ENCODE measurements at places on chromosomes 12 and 14.
A peak's percentile ranks its signal among the peaks of the same experiment; 100 is the strongest.

- no peak for DNase-seq
Measured at GRCh38 chr14:99095369-99095768, 176.6 kb downstream of the BCL11B start.

GRCh38 chr14:53924753-53925152 is 31.9 kb downstream of the BMP4 start:
- no peak for DNase-seq

DNA sequence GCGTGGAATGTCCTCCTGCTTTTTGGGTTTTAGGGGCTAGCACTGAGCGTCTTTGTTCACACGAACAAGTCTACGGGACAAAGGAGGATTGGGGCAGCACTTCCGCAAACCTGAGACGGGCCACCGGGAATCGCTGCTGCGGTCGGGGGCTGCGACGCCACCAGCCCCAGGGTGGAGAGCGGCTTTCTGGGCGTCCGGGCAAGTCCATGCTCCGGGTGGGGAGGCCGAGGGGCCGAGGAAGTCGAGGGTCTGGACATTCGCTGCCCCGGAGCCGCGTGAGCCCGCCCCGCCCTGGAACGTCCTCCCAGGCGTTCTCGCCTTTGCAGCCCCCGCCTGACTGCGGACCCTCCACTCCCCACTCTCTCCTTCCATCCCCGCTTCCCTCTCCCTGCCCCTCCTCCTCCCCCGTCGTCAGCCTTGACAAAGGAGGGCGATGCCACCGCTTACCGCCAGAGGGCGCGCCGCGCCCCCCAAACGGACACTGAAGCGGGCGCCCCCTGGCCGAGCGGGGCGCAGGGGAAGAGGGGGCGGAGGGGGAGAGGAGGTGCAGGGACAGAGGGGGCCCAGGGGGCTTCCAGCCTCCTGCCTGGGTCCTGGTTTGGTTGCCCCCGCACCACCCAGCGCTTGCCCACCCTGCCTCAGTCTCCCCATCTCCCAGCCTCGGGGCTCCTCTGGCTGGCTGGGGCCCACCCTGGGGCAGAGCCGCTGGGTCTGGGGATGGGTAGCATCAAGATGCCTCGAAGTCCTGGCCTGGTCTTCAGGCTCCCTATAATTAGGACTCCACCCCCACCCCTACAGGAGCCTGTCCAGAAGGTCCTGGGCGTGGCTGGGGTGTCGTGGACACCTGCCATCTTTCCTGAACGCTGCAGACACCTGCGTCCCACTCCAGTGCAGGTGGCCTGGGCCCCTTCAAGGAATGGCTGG is 39.1 kb upstream of the INF2 start:
- peak; percentile 69 for DNase-seq

DNA sequence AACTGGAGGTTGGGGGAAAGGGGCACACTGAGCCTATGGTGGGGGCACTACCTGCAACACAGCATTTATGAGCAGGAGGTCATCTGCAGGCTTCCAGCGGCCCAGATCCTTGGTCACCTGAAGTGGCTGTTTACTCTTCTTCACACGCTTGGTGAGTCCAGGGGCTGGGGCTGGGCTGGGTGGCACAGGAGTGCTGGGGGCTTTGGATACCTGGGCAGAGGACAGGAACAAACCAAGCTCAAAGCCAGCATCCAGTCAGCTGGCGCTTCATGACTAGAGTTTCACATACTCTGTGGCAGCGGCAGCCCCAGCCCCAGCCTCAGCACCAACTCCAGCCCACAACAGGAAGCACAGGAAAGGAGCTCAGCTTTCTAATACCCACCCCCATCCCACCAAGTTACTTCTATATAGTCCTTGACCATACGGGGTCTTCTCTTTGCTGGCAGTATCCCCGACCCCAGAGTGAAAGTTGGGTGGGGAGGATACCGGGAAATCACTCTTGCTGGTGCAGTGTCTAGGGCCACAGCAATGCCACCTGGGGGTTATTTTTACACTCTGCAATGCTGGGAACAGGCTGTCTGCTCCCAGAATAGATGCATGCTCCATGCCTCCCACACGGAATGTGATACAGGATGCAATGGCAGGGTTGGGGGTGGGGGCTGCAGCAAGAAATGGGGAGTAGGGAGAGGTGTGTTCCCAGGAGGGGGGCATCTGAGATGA is 3.1 kb downstream of the MCRS1 start:
- DNase-seq = no peak

- no peak for DNase-seq
Measured at GRCh38 chr12:661720-662486, 1.3 kb downstream of the NINJ2 start.

DNA sequence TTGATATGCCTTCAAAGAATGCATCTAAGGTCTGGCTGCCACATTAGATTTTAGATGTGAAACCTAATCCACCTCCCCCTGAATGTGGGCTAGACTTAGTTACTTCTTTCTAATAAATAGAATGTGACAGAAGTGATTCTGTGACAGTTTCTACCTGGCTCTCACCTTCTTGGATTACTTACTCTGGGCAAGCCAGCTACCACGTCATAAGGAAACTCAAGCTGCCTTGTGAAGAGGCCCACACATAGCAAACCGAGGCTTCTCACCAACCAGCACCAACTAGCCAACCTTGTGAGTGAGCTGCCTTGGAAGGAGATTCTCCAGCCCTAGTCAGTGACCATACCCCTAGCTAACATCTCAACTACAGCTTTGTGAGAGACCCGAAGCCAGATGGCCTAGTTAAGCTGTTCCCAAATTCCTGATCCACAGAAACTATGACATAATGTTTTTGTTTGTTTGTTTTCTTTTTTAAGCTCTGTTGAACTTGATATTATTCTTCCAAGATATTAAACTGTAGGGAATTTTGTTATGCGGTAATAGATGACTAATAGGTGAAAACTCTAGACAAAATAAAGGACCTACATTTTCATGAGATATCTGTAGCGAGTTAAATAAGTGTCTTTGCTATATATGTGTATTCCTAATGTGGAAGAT is 6.2 kb downstream of the GPR19 start:
- DNase-seq = peak; percentile 11

DNA sequence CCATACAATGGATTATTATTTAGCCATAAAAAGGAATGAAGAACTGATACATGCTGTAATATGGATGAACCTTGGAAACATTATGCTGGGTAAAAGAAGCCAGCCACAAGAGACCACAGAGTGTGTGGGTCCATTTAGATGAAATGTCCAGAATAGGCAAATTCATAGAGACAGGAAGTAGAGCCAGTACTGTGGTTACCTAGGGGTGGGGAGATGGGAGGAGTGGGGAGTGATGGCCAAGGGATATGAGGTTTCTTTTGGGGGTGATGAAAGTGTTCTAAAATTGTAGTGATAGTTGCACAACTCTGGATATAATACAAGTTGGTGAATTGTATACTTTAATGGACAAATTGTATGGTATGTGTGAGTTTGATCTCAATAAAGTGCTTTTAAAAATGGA is 18.6 kb downstream of the JDP2 start:
- DNase-seq = no peak

GRCh38 chr14:104009297-104009696 is 67.0 kb upstream of the RD3L start:
- no peak for DNase-seq

- no peak for DNase-seq
Measured at GRCh38 chr12:133165776-133166175, 15.5 kb upstream of the ZNF268 start.

GRCh38 chr14:98965076-98965475 is 306.9 kb downstream of the BCL11B start:
- no peak for DNase-seq

DNA sequence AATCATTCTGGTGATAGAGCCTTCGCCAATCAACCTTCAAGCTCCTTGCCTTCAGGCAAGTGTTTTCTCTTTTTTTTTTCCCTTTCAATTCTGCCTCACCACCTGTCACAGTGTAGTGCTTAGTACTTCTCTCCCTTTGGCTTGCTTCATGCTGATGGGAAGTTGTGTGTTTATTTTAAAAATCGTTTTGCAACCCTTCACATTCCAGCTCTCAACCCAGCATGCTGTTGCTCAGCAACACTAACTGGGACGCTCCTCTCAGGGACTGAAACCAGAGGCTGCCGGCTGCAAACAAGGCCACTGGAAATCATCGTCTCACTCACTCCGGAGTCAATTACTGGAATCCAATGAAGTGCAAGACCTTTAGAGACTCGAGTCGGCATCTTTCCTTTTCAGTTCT is 342.7 kb downstream of the PRKD1 start:
- DNase-seq = peak; percentile 61

DNA sequence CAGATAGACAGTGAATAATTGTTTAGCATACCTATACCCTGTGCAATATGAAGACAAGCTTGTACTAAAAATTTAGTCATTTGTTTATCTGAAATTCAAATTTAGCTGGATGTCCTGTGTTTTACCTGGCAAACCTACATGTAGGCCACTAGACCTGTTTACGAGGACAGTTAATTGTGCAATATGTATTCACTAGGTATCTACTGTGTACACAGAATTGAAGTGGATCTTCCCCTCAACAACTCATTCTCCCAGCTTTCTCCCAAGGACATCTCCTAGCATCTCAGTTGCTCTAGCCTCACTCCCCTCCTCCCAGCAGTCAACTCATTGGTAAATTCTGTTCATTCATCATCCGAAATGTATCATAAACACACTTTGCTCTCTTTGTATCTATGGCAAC is 25.3 kb downstream of the AK7 start:
- no peak for DNase-seq

DNA sequence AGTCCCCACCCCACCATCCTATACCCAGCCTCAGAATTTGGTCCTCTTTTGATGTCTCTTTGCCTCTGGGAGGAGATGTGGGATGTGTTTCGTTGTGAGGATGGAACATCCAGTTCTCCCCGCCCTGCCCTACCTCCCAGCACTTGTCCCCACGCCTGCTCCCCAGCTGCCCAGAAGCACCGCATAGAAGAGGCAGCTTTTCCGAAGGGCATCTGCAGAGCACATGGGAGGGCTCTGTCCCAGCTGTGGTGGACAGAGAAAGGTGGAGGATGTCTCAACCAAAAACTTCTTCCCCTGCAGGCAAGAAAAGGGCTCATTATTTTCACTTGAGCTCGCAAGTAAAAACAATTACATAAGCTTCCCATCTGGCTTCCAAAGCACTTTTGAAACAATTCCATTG is 302.6 kb downstream of the PCNX1 start:
- no peak for DNase-seq

DNA sequence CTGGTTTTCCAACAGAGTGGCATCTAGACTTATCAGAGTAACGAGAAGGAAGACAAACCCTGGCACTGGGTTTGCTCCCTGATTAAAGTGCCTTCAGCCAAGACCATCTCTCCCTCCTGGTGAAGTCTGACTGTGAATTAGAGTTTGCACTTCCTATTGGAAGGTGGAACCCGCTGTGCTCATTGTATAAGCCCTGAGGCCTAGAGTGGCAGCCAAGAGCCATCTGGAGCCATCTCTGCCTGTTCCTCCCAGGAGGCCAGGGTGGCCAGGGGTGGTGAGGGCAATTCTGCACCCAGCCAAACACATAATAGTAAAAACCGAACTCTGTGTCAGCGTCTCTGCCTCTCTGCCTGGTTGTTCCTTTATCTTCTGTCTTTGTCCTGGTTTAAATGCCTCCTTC is 25.0 kb downstream of the MFAP5 start:
- DNase-seq = no peak

DNA sequence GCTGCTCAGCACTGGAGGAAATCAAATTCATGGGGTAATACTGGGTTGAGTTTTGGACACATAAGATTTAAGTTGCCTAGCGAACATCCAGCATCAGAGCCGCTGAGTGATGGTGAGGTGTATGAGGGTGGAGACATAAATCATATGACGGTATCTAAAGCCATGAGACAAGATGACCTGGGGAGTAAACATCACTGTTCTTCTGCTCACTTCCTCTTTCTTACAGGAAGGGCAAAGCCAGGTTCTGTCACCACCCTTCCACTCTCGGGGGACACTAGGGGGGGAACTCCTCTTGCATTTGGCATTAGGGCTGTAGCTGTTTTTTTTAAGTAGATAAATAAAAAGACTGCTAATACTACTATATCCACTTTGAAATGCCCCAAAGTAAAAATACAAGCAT is 24.0 kb downstream of the PRDM4 start:
- DNase-seq = no peak

GRCh38 chr12:13242936-13243335 is 46.4 kb downstream of the EMP1 start:
- DNase-seq = no peak

DNA sequence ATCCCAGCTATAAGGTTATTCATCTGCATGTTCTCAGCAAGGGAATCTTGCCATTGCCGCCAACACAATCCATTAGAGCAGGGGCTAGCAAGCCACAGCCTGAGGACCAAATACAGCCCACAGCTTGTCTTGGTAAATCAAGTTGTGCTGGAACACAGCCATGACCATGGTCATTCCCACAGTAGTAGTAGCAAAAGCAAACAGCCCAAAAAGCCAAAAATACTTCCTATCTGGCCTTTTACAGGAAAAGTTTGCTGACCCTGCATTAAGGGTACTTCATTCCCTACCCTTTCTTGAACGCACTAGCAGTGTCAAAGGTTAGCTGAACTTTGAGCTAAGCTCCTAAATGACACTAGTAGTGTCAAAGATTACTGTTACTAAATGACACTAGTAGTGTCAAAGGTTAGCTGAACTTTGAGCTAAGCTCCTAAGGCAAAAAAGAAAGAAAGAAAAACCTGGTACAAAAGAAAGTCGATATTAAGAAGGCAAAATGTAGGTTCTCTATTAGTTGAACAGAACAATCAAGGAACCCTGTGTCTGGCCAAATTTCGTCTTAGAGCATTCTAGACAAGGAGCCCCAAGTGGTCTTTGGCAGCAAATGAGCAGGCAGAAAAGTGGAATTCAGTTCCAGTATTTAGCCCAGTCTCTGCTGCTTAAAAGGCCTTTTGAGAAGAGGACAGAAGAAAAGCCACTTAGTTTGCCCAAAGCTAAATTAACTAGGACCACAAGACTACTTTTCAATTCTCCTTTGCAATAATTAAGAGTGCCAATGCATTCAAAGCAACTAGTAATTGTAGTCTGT is 67.7 kb downstream of the NT5DC3 start:
- DNase-seq = no peak

- no peak for DNase-seq
Measured at GRCh38 chr14:92443741-92444140, 69.8 kb upstream of the RIN3 start.

DNA sequence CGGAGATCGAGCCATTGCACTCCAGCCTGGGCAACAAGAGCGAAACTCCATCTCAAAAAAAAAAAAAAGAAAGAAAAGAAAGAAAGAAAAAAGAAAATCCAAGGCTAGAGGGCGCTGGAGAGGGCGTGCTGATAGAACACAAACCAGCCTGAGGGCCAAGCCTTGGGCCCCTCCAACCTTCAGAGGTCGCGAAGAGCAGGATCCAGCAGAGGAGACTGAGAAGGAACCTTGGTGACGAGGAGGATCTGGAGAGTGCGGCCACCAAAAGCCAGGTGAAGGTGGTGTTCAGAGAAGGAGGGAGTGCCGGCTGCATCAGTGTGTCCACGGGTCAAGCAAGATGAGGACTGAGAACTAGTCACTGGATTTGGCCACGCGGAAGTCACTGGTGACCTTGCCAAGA is 4.1 kb upstream of the DYNC1H1 start:
- peak; percentile 86 for DNase-seq

- DNase-seq = no peak
Measured at GRCh38 chr12:124626971-124627411, 59.6 kb upstream of the NCOR2 start.

DNA sequence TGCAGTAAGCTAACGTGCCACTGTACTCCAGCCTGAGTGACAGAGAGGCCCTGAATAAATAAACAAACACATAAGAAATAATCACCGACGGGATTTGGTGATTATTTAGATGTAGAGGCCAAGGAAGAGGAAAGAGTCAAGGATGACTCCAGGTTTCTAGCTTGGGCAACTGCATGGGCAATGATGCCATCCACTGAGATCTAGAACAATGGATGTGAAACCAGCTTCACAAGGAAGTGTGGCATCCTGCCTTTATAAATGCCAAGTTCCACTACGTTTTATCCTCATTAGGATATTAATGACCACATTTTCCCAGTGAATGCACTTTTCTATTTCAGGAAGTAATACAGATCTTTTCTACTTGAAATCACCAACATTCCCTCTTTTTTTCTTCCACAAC is 10.9 kb upstream of the PTGER2 start:
- DNase-seq = no peak

All from NCI-H1694 (cell line).